ENCODE measurements at places on chromosomes 6 and 20. TPM values are rescaled to one million over a fixed set of nuclear protein-coding genes. Genes with fewer than 3 reads are reported as not detected.

CASS4 gene
- not detected for total RNA-seq

HEBP2 gene
- total RNA-seq: 18.8 TPM

BNIP5 gene
- not detected for total RNA-seq

DACT2 gene
- total RNA-seq: 0.14 TPM

DEF6 gene
- total RNA-seq: not detected

Measured in A549 treated with Mapracorat at 1 μM for 4 hours (cell line).